ENCODE measurements at places on chromosomes 16 and 17.

DNA sequence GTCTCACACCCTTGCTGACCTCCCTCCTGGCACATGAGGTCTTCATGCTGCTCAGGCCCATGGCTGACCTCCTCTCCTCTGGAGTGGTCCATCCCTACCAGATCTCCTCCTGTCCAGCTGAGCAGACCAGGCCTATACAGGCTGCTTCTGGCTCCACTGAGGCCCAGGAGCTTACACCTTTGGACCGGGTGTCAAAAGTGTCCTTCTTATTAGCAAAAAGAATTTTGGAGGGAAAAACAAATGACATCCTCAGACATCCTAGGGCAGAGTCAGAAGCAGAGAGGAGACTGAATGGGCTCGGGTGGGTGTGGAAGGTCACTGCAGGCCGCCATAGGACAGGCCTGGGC, 38.1 kb downstream of the WSB1 start:
- DNase-seq: no peak

DNA sequence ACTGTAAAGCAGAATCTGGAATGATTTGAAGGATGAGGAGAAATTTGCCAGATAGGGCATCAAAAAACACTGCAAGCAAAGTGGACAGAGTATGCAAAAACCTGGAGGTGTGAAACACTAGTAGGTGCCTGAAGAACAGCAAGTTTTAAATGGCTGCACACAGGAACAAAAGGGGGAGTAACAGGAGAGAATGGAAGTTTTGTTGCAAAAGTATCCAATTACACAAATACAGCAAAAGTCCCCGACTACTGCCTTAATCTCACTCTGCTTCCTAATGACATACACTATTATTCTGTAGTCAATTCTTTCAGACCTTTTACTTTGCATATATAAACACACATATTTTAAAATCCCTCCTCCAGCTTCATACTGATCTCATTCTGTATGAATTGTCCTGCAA, 1.5 kb downstream of the HEATR6 start:
- DNase-seq: no peak

- DNase-seq: no peak
Observed at GRCh38 chr17:601926-602303, 112.7 kb downstream of the VPS53 start.

- DNase-seq: no peak
Observed at GRCh38 chr17:75634376-75634740, 1.1 kb downstream of the SMIM5 start.

- no peak for DNase-seq
Observed at GRCh38 chr16:85380905-85381737, 232.0 kb upstream of the GSE1 start.

DNA sequence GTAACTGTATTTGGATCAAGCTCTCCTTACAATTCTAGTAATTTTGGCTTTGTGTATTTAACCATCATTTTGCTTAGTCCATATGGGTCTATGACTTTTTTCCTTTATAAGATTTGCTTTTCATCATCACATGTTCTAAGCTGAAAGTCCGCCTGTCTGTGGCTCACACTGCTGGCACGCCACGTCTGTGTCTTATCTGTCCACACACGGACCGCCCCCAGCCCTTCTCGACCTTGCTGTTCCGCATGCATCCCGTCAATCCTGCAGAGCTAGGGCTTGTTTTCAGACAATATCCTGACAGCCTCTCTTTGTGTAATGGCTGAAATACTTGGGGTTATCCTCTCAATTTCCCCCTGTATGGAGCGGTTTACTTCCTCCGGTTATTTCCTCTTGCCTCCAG, 8.4 kb upstream of the ALDH3A1 start:
- no peak for DNase-seq

DNA sequence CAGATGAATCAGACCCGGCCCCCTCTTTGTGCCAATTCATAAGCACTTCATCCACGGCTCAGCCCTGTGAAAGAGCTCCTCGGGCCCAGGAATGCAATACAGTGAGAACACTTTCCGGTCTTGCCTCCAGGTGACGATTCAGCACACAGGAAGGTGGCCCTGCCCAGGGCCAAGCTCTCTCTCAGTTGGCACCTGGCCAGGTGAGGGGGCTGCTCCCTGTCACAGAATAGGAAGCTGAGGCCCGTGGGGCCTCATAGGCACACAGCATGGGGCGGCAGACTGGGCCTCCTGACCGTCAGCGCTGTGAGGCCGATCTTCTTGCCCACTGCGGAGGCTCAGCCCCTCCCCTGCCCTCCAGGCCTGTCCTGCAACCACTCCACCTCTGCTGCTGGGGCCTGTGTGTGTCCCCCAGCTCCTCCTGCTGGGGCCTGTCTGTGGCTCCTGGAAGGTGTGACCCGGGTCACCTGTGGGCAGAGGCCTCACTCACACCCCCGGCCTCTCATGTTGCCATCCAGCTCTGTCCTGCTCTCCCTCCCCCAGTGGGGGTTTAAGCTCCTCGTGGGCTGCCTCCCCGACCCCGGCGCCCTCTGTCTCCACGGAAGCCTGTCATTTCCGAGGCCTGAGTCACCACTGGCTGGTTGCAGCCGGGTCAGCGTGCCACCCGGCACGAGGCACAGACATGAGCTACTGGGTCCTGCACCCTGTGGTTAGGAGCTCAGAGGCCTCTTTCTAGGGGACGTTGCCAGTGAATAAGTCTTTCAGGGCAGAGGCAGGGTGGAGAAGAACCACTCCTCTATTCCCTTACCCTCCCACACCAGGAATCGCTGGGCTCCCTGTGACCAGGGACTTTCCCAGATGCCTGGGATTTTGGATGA, 114.4 kb downstream of the SEC14L1 start:
- DNase-seq: no peak

GRCh38 chr16:72819345-72819744, 228.6 kb downstream of the ZFHX3 start:
- no peak for DNase-seq

DNA sequence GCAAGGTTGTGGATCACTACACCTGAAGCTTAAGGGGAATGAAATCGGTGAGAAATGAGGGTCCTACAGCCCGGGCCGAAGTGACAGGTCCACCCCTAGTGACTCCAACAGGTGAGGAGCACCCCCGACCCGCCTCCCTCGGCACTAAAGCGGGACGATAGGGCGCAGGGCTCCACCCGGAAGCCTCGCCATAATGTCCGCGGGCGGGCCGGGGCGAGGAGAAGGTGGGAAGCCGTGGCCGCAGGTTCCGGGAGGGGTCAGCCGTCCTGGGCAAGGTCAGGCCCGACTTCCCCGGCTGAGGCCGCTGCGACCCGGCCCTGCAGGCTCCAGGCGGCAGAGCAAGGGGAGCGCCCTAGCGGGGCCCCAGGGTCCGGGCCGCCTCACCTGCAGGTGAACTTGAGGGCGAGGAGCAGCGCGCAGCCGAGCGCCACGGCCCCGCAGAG, 543 bp downstream of the TXNDC11 start:
- DNase-seq: no peak

DNA sequence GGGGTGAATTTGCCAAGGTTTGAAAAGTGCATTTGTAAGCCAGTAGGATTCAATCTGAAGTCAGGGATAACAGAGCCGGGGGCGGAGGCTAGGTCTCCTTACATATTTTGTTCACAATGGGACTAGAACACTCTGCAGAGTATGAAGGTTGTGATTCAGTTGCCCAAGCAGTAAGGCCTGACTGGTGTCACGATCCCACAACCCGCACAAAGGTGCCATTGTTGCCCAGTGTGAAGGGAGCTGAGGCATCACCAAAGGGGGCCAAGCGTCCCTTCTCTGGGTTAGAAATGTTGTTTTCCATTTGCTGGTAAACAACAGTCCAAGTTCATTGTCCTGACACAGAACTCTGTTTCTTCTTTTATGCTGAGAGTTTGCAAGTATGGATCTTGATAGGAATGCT, 471.8 kb downstream of the MAF start:
- DNase-seq: no peak

DNA sequence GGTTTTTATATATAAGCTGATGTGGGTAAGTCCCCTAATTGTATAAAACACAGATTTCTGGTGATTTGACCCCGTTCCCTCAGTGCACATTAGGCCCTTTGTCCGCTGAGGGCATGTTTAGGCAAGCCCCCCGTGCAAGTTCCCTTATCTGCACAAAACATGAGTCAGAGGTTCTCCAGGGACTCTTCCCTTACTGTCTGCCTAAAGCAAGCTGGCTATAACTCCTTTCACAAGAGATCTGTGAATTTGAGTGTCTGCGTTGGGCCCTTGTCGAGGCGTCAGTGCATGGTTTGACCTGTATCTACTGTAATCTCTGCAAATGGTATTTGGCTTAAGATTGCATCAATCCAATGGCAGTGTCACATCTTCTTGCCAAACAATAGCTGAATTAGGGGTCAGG, 712.8 kb downstream of the CDH8 start:
- no peak for DNase-seq

DNA sequence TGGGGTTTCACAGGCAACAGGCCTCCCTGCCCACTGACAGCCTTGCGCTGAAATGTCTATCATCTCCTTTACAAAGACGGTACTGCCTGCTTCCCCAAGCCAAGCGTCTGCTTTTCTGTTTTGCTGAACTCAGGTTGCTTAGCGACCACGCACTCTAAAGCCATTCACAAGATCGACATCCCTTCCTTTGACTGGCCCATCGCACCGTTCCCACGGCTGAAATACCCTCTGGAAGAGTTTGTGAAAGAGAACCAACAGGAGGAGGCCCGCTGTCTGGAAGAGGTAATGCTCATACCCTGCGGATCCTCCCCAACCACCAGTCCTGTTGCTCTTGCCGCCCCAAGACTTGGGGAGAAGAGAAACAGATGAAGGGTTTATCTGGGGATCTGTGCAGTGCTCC, 28.7 kb downstream of the TMEM186 start:
- no peak for DNase-seq

DNA sequence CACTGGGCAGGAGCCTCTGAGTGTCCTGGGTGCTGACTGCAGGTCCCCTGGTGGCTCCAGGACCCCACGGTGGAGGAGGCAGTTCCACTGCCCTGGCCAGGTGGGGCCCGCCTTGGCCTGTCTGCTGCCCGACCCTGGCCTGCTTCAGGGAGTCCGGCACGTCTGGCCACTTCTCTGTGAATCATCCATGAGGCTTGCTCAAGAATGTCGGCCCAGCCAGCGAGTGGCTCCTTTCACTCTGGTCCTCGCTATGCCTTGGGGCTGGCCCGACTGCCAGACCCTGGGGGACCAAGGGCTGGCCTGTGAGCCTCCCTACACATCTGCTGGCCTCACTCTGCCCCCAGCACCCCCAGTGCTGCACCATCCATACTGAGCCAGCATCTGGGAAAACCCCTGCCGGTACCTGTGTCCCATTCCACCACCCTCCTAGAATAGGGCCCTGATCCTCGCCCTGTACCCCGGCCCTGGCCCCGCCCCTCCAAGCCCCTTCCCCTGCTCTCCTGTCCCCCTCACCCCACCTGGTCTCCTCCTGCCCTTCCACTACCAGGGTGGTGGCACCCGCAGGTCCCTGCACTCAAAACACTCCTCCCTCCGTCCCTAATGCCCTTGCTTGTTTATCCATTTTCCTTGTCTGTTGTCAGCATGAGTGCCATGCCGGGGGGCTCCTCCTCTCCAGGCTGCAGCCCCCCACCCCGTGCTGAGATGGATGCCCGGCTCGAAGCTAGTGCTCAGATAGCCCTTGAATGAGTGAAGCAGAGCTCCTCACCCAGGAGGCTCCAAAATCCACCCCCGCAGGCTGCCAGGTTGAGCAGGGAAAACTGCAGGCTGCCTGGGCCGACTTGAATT, 35.5 kb downstream of the ADCY7 start:
- no peak for DNase-seq

DNA sequence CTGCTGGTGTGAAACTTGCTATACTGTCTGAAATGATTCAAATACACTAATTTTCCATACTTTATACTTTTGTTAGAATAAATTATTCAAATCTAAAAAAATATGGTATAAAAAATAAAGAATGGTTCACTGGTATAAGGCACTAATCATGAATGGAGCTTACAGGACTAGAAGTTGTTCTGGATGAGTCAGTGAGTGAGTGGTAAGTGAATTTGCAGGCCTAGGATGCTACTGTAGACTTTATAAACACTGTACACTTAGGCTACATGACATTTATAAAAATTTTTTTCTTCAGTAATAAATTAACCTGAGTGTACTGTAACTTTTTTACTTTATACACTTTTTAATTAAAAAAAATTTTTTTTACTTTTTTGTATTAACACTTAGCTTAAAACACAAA, 95.5 kb downstream of the MAP2K4 start:
- DNase-seq: no peak

GRCh38 chr16:29765167-29766032, 12.7 kb upstream of the ZG16 start:
- DNase-seq: no peak

DNA sequence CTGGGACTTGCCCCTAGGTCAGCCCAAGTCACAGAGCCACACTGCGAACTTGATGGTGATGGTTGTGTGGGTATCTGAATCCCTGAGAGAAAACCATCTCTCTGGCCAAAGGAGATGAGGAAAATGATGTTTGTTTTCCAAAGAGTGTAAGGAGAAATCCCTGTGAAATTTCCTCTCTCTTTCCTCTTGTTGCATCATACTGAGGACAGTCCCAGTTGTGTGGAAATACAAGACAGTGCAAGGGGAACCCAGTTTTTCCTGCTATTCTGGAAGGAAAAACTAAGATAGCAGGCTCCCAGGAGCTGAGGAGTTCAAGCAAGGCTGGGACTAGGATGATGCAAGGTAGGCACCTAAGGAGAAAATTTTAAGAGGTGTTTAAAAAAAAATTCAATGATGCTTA, 86.8 kb upstream of the TOM1L1 start:
- no peak for DNase-seq

GRCh38 chr17:21774263-21774662, 81.9 kb downstream of the KCNJ18 start:
- no peak for DNase-seq

DNA sequence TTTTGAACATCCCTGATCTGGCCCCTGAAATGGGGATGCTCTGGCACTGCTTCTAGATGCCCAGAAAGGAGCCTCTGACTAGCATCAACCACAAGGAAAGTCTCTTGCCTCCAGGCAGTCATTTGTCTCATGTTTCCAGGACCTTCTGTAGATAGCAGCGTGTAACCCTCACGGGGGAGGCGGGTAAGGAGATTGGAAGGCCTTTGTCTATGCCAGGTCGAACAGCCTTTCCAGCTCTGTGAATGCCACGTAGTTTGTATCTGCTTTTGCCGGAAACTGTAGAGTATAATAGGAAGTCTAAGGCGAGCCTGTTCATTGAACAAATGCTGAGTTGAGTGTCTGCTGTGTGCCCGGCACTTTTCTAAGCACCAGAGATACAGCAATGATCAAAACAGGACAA, 43.9 kb upstream of the AQP8 start:
- DNase-seq: no peak

DNA sequence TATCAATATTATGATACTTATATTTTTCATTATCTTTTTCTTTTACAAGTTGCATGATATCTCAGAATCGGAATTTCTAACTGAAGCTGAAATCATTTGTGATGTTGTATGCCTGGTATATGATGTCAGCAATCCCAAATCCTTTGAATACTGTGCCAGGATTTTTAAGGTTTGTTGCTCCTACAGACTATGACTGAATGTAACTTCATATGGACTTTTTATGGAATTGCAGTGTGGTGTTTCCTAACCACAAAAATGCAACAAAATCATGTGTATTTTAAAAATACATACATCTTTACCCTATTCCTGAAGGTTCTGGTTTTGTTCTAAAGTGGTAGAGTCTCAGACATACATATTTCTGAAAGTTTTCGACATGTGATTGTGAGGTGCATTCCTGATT, 58.8 kb upstream of the RHBDL3 start:
- no peak for DNase-seq

GRCh38 chr16:801584-802363, 1.2 kb upstream of the GNG13 start:
- DNase-seq: no peak

All from stimulated activated CD4-positive, alpha-beta T cell treated with anti-CD3 and anti-CD28 coated beads, TNF-alpha, amount 100 ng/mL, for 1 hour (primary cell).